Activated CD4-positive, alpha-beta memory T cell treated with anti-CD3 and anti-CD28 coated beads, Interleukin-2, amount 10 ng/mL, durations not matched to agents 7 days and 5 days (primary cell): ENCODE measurements at places on chromosomes 6 and 20. TPM values are rescaled to one million over a fixed set of nuclear protein-coding genes. Genes with fewer than 3 reads are reported as not detected.

DNA sequence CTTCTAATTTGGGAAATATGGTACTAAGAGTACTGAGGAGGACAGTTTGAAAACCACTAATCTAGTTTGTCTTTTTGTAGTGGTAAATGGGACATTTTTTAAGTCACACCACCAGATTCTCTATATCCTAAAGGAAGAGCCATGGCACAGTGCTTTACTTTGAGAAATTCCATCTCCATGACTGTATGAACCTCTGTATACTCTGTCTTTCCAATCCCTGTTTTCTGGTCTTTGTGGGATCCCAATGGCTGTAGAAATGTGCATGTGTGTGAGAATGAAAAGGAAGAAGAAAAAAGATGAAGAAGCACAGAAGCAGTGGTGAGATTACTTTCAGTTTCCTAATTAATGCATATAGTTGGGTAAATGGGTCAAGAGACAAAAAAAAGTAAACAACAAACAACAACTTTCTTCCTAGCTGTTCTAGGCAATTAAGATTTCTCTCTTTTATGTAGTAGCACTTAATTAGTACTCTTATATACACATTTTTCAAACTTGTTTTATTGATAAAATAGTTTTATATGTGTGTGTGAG lies 141.2 kb upstream of the HCRTR2 start:
- no peaks in the 10 kb centered on the region for H3K36me3 ChIP-seq
- H3K27me3 ChIP-seq: no peaks in the 10 kb centered on the region
- H3K27ac ChIP-seq: no peak overlapping the region
- H3K4me1 ChIP-seq: no peaks in the 10 kb centered on the region
- DNase-seq: no peak
- H3K4me3 ChIP-seq: no peak overlapping the region

SLC4A11 gene
- 1.6 TPM for total RNA-seq

- H3K27me3 ChIP-seq: no peaks in the 10 kb centered on the region
- H3K4me1 ChIP-seq: no peaks in the 10 kb centered on the region
- H3K4me3 ChIP-seq: no peak overlapping the region
- H3K27ac ChIP-seq: no peak overlapping the region
Observed at GRCh38 chr6:119986934-119987549, 637.5 kb upstream of the MAN1A1 start.

DNA sequence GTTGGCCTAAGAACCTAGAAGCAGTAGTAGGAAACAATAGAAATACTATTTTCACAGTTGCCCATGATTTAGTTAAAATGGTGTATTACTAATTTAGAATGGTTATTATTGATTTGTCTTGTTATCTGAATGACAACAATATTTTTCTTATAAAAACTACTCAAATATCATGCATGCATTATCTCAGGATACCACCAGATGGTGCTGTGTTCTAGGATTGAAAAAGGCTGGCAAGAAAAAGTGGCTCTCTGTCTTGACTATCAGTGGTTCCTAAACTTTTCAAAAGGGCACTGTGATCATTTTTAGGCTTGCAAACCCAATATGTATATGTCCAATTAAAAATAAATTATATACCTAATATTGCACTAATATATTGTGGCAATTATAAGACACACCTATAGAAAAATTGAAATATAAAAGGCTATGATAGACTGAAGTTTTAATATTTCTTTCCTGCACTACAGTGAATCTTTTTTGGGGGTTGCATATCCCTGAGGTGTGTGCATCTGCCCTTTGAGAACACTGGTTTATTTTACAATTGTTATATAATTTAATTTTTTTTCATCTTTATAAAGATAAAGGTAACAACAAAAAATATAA lies 131.7 kb upstream of the MLIP start:
- no peak for DNase-seq
- no peaks in the 10 kb centered on the region for H3K36me3 ChIP-seq
- H3K27me3 ChIP-seq: peaks cover 3% of the 10 kb centered on the region
- H3K27ac ChIP-seq: no peak overlapping the region
- H3K4me3 ChIP-seq: no peak overlapping the region
- no peaks in the 10 kb centered on the region for H3K4me1 ChIP-seq

SLC12A5 gene
- total RNA-seq: 0.53 TPM

COL11A2 gene
- 0.53 TPM for total RNA-seq

GRCh38 chr20:18223409-18223808 lies 64.9 kb upstream of the ZNF133 start:
- H3K4me1 ChIP-seq: no peaks in the 10 kb centered on the region
- peaks cover 12% of the 10 kb centered on the region for H3K27me3 ChIP-seq
- no peak for DNase-seq
- H3K4me3 ChIP-seq: no peak overlapping the region
- no peak overlapping the region for H3K27ac ChIP-seq

GRCh38 chr6:52233975-52234823 lies 10.1 kb downstream of the IL17F start:
- no peaks in the 10 kb centered on the region for H3K36me3 ChIP-seq
- H3K4me3 ChIP-seq: no peak overlapping the region

DNA sequence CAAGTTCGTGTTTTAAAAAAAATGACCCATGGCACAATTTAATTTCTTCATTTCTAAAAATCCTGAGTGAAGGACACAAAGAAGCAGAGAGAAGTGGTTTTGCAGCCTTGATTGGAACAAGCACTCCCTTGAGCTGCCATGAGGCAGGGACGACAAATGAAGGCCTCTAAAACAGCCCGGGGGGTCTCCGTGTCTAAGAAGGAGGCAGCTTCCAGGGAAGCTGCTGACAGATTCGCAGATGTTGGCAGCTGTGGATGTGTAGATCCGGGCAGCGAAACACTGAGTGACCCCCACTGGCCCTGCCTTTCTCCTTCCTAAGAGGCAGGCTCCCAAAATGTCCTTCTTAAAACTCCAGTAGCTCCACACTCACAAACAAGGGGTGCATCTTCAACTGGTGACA lies 9.6 kb upstream of the LBP start:
- H3K4me1 ChIP-seq: no peaks in the 10 kb centered on the region
- no peaks in the 10 kb centered on the region for H3K36me3 ChIP-seq
- no peak overlapping the region for H3K4me3 ChIP-seq
- no peak for DNase-seq
- H3K27ac ChIP-seq: no peak overlapping the region

- H3K4me3 ChIP-seq: no peak overlapping the region
- no peaks in the 10 kb centered on the region for H3K27me3 ChIP-seq
- no peaks in the 10 kb centered on the region for H3K4me1 ChIP-seq
- no peak overlapping the region for H3K27ac ChIP-seq
- no peak for DNase-seq
Observed at GRCh38 chr6:115194981-115195638, 852.3 kb upstream of the HS3ST5 start.

TFAP2D gene
- not detected for total RNA-seq

DNA sequence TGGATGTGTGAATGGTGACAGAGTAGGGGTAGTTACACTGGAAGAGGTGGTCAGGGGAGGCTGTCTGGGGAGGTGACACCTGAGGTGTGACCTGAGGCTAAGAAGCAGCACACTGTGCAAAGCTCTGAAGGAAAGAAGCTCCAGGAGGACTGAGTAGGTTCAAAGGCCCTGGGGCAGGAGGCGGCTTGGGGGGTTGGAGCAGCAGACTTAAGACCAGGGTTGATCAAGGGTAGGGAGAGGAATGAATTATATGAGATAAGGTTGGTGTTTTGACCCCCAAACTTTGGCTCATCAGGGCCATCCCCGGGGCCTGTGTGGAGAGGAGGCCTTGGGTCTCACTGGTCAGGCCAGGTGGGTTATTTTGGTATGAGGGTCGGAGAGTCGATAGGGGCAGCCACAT lies 166.1 kb downstream of the GRM4 start:
- no peak for DNase-seq
- H3K4me3 ChIP-seq: no peak overlapping the region

TGM3 gene
- not detected for total RNA-seq

SLC22A7 gene
- total RNA-seq: not detected

- peaks cover 7% of the 10 kb centered on the region for H3K4me1 ChIP-seq
- no peaks in the 10 kb centered on the region for H3K36me3 ChIP-seq
- no peak overlapping the region for H3K27ac ChIP-seq
- H3K27me3 ChIP-seq: no peaks in the 10 kb centered on the region
- DNase-seq: no peak
- no peak overlapping the region for H3K4me3 ChIP-seq
Observed at GRCh38 chr6:134458857-134459657, 141.1 kb upstream of the SGK1 start.

NKX2-2 gene
- not detected for total RNA-seq

GRCh38 chr20:36153736-36154699 lies 522 bp upstream of the EPB41L1 start:
- peaks cover 40% of the 10 kb centered on the region for H3K27me3 ChIP-seq
- H3K27ac ChIP-seq: no peak overlapping the region
- no peak overlapping the region for H3K4me3 ChIP-seq
- no peak for DNase-seq
- no peaks in the 10 kb centered on the region for H3K36me3 ChIP-seq

- H3K4me1 ChIP-seq: no peaks in the 10 kb centered on the region
- H3K4me3 ChIP-seq: no peak overlapping the region
- no peak overlapping the region for H3K27ac ChIP-seq
- H3K36me3 ChIP-seq: peaks cover 13% of the 10 kb centered on the region
Observed at GRCh38 chr6:116159782-116160524, 34.0 kb upstream of the COL10A1 start.

DNA sequence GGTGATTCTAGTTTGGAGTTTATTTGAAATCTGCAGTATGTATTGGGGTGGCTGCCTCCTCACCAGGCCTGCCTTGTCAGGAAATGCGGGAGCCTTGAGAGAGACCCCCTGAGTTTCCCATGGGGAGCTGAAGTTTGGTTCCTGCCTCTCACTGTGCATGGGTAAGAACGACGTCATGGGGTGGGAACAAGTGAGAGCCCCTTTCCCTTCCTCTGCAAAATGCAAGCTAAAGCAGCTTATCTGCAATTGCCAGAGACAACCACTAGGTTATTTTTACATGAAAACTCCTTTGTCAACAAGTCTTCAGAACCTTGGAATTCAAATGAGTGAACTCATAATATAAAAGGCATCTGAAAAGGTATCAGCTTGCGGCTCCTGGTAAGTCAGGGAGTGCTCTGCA lies 58.4 kb downstream of the TMEM170B start:
- peaks cover 6% of the 10 kb centered on the region for H3K4me1 ChIP-seq
- no peaks in the 10 kb centered on the region for H3K36me3 ChIP-seq
- no peak overlapping the region for H3K27ac ChIP-seq
- H3K4me3 ChIP-seq: no peak overlapping the region
- peaks cover 7% of the 10 kb centered on the region for H3K27me3 ChIP-seq

GRCh38 chr6:157139054-157139708 lies 184.1 kb downstream of the TMEM242 start:
- no peak overlapping the region for H3K4me3 ChIP-seq
- no peaks in the 10 kb centered on the region for H3K27me3 ChIP-seq
- DNase-seq: no peak
- peaks cover 21% of the 10 kb centered on the region for H3K4me1 ChIP-seq

GRCh38 chr6:159163901-159164370 lies 5.3 kb upstream of the FNDC1 start:
- peaks cover 59% of the 10 kb centered on the region for H3K27me3 ChIP-seq
- no peak for DNase-seq
- H3K4me3 ChIP-seq: no peak overlapping the region
- peaks cover 9% of the 10 kb centered on the region for H3K4me1 ChIP-seq
- H3K27ac ChIP-seq: no peak overlapping the region

GRCh38 chr20:1119128-1119505 lies 715 bp downstream of the PSMF1 start:
- DNase-seq: no peak
- H3K27ac ChIP-seq: peak overlapping the region; percentile 83
- peaks cover 50% of the 10 kb centered on the region for H3K36me3 ChIP-seq
- peaks cover 66% of the 10 kb centered on the region for H3K4me1 ChIP-seq
- peak overlapping the region; percentile 92 for H3K4me3 ChIP-seq

GRCh38 chr6:97714772-97715171 lies 431.8 kb upstream of the MMS22L start:
- DNase-seq: no peak
- H3K27ac ChIP-seq: no peak overlapping the region
- H3K4me3 ChIP-seq: no peak overlapping the region
- no peaks in the 10 kb centered on the region for H3K4me1 ChIP-seq
- H3K36me3 ChIP-seq: no peaks in the 10 kb centered on the region
- no peaks in the 10 kb centered on the region for H3K27me3 ChIP-seq

GRCh38 chr6:52286798-52287432 lies 2.4 kb upstream of the MCM3 start:
- H3K27ac ChIP-seq: no peak overlapping the region
- DNase-seq: peak; percentile 70
- H3K27me3 ChIP-seq: no peaks in the 10 kb centered on the region
- H3K4me3 ChIP-seq: no peak overlapping the region
- H3K36me3 ChIP-seq: peaks cover 17% of the 10 kb centered on the region
- H3K4me1 ChIP-seq: peaks cover 35% of the 10 kb centered on the region

DNA sequence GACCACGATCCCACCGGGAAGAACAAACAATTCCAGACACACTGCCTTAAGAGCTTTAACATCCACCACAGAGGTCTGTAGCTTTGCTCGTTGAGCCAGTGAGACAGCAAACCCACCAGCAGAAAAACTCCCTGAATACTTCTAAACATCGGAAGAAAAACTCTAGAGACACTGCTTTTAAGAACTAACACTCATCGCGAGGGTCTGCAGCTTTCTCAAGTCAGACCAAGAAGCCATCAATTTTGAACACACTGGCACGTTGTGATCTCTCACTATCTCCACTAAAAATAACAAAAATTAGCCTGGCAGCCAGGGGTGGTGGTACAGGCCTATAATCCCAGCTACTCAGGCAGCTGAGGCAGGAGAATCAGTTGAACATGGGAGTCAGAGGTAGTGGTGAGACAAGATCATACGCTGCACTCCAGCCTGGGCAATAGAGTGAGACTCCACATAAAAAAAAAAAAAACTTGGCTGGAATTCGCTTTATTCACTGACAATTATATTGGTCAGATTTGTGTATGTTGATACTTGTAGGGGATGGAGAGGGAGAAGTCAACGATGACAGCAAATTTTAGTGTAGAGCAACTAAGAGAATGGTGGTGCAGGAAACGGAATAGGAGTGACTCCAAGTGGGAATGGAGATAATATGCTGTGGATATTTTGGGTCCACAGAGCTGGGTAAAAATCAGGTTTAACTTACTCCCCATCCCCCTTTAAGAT lies 860 bp upstream of the TMEM14C start:
- H3K27me3 ChIP-seq: no peaks in the 10 kb centered on the region
- peaks cover 53% of the 10 kb centered on the region for H3K4me1 ChIP-seq
- H3K4me3 ChIP-seq: peak overlapping the region; percentile 95
- H3K36me3 ChIP-seq: peaks cover 28% of the 10 kb centered on the region
- no peak for DNase-seq

DNA sequence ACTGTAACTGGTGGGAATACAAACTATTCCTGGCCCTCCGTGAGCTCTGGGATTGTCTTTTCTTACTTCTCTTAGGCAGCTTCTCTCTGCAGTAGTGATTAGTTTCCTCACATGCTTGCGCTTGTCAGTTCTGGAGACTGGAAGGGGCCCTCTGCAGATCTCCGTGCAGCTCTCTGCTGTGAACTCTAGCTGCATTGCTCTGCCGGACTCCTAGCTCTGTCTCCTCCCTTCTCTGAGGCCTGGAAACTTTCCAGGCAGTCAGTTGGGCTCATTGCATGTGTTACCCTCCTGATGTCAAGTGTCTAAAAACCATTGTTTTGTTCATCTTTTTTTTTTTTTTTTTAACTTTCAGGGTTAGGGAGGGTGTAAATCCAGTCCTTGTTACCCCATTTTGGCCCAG lies 102.3 kb downstream of the CTNNBL1 start:
- H3K36me3 ChIP-seq: peaks cover 41% of the 10 kb centered on the region
- no peak overlapping the region for H3K4me3 ChIP-seq
- H3K27ac ChIP-seq: no peak overlapping the region
- no peaks in the 10 kb centered on the region for H3K27me3 ChIP-seq
